Inflammatory macrophage treated with lipopolysaccharide for 4 hours (primary cell): ENCODE measurements at places on chromosomes 2 and 18.

- no peak for DNase-seq
Observed at GRCh38 chr2:148531669-148532428, 112.7 kb upstream of the EPC2 start.

GRCh38 chr2:56130463-56131070 lies 53.2 kb upstream of the CCDC85A start:
- peak; percentile 6 for DNase-seq

DNA sequence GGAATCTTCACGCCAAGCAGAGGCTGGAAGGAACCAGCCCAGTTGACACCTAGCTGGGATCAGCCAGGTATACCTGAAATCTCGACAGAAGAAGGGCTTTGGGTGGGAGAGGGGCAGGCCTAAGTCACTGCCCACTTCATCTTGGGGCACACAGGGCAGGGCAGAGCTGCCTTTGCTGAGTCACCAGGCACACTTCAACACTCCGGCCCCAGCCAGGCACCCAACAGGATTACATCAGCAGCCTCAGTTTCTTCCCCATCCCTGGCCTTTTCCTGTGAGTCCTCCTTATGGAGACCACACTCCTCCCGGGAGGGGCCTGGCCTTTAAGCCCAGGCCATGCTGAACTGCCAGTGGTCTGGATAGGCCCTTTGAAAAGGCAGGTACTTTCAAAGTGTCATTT lies 201.7 kb upstream of the HS6ST1 start:
- peak; percentile 64 for DNase-seq

- no peak for DNase-seq
Observed at GRCh38 chr2:59566739-59567138, 986.7 kb downstream of the BCL11A start.

DNA sequence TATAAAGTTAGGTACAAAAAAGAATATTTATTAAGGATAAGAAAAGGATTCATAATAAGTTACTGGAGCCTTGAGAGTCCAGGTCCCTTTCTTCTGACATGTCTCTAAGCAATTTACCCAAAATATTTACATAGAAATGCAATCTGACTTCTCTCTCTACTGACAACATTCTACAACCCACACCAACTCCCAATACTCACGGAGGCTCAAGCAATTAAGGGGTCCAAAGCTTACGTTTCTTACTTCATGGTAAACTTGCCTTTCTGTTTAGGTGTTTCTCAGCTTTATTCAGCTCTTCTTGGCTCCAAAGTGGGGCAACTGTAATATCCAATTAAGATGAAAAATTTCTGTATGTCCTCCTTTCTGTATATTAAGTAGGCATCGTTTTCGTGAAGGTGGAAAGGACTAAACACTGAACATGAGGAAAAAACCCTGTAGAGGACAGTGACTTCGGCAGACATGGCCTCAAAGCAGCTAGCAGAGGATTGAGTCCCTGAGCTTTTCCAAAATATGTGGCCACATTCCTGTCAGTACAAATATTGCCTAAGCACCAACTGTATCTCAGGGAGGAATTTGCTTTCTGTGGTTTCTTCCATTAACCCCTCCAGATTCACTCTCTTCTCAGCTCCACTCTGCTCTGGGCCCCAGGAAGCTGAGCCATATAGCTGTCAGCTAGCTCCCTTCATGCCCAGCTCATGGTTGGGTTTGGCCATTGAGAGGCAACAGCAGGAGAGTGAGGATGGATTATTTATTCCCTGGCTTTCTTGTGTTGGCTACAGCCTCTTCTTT lies 67.9 kb upstream of the GLS start:
- no peak for DNase-seq

DNA sequence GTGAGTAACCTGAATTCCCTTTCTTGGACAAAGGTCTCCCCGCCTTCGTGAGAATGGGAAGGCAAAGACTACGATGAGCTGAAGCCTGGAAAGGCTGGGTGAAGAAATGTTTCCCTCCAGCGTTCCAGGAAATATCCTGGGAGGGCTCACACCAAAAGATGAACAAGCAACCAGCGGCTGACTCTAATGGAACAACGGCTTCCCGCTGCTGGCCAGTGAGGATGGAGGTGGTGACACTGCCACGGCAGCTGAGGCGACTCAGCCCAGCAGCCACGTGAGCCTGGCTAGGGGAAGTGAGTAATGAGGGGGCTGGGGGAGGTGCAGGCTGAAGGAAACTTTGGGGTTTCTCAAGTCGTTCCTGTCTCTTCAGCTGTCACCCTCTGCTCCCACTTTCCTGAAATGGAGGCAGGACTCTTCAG lies 105.0 kb upstream of the SMAD7 start:
- DNase-seq = peak; percentile 97

GRCh38 chr2:152222975-152223637 lies 47.5 kb upstream of the STAM2 start:
- peak; percentile 9 for DNase-seq

- peak; percentile 86 for DNase-seq
Observed at GRCh38 chr2:147632198-147632597, 212.6 kb upstream of the ACVR2A start.

GRCh38 chr2:43879261-43879660 lies 40.5 kb downstream of the ABCG8 start:
- DNase-seq = no peak

DNA sequence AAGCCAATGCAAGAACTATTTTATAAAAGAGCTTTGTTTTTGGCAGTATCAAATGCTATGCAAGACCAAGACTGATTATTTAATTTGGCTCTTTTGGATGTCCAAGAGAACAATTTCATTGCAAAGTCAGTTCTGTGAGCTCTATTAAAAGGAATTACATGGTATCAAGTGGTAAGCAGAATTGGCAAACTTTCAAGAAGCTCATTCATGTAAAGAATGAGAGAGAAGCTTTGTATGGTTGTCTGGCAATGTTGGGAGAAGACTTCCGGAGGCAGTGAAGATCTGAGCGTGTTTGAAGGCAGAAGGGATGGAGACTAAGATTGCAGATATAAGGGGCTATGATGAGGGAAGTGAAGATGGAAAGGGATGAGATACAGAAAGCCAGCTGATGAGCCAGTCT lies 49.6 kb downstream of the CPS1 start:
- DNase-seq = no peak

DNA sequence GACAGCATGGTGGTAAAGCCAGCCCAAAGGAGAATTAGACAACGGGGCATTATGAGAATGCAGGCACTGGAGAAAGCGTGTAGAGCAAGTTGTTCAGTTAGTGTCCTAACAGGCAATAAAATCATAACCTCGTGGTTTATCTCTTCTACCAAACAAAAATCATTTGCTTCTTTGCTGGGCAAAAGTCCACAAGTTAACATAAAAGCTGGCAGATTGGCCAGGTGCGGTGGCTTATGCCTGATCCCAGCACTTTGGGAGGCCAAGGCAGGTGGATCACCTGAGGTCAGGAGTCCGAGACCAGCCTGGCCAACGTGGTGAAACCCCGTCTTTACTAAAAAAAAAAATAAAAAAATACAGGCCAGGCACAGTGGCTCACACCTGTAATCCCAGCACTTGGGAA lies 364.1 kb downstream of the SETBP1 start:
- no peak for DNase-seq

DNA sequence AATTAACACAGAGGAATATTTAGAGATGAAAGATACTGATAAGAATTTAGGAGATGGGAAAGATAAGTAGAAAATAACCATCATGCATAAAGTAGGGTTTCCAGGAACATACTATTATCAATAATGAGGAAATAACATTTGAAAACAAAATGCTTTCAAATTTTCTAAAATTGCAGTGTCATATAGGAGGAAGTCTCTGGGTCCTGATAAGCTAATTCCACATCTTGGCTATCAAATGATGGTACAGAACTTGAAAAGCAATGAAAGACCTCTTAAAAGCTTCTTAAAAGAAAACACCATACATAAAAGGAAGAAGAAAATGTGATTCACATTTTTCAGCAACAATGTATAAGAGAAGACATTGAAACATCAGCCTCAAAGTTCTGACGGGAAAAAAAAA lies 1024.8 kb downstream of the TSN start:
- no peak for DNase-seq

GRCh38 chr2:231988179-231988866 lies 26.8 kb downstream of the DIS3L2 start:
- DNase-seq = no peak

DNA sequence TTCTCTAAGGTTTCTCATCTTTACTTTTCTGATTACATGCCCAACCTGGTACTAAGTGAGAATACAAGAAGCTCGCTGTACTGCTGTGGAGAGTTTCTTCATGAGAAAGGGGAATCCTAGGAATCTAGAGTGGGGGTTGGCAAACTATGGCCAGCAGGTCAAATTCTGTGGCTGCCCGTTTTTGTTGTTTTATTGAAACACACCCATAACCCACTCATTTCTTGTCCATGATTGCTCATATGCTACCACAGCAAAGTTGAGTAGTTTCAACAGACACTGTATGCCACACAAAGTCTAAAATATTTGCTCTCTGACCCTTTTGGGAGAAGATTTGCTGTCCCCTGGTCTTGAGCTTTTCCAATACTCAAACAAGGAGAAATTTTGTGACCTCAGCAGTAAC lies 58.8 kb downstream of the C2orf74 start:
- DNase-seq = no peak

- no peak for DNase-seq
Observed at GRCh38 chr18:21632393-21632792, 20.3 kb downstream of the SNRPD1 start.

DNA sequence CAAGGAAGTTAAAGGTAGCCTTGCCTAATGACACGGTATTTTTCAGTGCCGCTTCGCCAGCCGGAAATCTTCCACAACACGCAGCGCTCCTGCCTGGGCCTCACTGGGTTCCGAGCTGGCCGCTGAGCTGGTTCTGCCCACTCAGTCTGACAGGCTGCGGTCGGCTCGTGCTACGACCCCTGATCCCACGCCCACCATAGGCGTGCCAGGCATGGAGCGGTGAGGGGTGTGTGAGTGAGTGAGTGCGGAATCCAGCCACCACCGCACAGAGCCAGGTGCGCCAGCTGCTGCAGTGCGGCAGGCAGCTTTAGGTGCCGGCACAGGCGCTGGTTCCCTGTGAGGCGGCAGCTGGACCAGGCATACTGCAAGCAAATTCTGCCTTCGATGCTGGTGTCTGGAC lies 407.9 kb downstream of the DCC start:
- DNase-seq = no peak

- DNase-seq = no peak
Observed at GRCh38 chr18:48580782-48581181, 42.0 kb downstream of the CTIF start.

DNA sequence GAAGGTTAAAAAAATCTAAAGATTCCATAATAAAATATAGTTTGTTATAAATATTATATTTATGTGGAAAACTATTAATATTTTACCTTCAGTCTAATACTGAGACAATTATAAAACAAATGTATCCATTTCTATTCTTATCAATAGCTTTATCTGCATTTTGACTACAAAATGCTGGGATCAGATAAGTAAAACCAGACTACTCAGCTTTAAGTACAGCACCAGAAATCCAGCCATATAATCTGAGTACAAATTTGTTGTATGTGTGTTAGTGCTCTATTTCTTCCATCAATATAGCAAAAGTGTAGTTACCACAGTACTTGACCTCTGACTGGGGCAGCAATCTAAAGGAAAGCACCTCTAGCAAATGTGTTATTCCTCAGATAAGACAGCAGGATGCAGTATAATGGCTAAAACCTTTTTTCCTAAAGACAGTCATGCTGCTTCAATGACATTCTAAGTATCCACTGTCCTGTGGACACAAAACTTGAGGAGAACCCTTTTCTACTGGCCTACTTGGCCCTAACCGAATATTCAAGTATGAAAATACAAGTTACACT lies 68.1 kb downstream of the OLA1 start:
- DNase-seq = no peak

- no peak for DNase-seq
Observed at GRCh38 chr18:35435401-35435800, 58.3 kb upstream of the ZNF396 start.

GRCh38 chr2:70528929-70529328 lies 24.7 kb downstream of the TGFA start:
- DNase-seq = no peak

- no peak for DNase-seq
Observed at GRCh38 chr18:78010363-78010762, 760.7 kb downstream of the GALR1 start.

- DNase-seq = peak; percentile 92
Observed at GRCh38 chr2:28408764-28409599, 16.3 kb downstream of the FOSL2 start.

GRCh38 chr18:8290913-8291312 lies 318.3 kb upstream of the RAB12 start:
- no peak for DNase-seq

GRCh38 chr2:25697559-25698341 lies 24.4 kb upstream of the DTNB start:
- no peak for DNase-seq

DNA sequence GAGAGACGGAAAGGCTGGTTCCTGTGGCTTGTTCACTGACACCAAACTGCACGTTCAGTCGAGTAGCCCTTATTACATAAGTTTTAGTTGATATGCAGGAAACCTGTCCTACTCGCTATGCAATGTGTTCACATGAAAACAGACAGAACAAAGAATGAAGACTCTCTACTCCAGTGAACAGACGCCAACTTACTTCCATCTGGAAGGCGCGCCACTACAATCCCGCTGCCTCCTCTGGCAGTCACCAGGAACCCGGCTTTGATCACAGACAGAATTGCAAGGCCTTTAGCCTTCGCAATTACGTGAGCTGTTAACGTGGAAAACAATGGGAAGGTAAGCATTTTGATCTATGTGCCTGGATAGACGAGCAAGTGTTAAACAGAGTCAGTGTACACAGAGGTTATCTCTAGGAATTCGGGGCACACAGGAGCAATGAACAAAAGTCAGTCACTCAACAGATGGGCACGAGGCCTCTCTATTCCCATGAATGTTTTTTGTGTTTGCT lies 14.2 kb downstream of the SH3YL1 start:
- no peak for DNase-seq

DNA sequence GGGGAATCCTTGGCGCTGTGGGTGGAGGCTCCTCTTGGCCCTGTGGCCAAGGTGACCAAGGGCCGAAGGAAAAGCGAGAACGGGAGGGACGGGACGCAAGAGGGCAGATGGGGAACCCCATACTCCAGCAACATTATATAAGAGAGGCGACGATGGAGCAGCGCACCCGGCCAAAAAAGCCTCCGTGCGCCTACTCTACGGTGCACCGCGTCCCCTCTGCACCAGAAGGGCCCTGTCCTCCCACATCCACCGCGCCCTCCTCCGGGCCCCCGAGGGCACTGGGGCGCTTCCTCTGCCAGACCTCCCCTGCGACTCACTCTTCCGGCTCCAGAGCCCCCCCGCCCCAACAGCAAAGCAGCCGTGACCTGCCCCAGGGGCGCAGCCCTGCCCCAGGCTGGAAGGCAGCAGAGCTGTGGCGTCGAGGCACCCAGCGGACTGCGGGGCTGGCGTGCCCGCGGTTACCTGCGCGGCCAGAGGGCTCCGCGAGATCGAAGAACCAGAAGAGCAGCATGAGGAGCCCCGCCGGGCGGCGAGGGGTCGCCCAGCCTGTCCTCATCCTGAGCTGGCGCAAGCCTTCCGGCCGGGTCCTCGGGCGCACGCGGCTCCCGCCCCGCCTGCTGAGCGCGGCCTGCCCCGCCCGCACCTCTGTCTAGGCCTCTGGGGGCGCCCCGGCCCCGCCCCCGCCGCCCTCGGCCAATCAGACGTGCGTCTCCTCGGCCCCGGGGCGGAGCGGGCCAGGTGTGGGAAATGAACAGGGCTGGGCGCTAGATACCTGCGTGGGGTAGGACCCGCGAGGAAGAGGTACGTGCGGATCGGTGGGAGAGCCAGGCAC lies 106.3 kb upstream of the CD302 start:
- DNase-seq = peak; percentile 71

- DNase-seq = no peak
Observed at GRCh38 chr2:135093670-135094330, 41.7 kb downstream of the RAB3GAP1 start.

GRCh38 chr2:46393865-46394264 lies 85.5 kb upstream of the TMEM247 start:
- no peak for DNase-seq
